ENCODE measurements at places on chromosomes 12 and 14.

- no peak for DNase-seq
Measured at GRCh38 chr12:9646794-9647781, 22.4 kb upstream of the CLEC2D start.

DNA sequence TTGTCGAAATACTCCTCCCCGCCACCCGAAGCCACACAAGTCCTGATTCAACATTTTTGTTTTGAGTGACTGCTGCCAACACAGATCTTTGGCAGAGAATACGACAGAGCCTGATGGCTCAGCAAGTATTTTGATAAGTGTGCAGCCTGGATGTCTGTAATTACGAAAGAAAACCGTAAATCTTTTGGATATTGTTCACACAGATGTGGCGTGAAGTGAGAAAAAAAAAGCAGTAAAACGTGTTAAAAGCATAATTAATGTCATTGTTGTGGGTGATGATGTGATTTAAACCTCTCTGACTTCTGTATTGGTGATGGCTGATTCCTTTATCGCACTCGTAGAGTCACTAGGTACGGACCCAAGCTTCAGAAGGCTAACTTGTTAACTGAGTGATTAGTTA lies 98.7 kb downstream of the PHETA1 start:
- DNase-seq: no peak

DNA sequence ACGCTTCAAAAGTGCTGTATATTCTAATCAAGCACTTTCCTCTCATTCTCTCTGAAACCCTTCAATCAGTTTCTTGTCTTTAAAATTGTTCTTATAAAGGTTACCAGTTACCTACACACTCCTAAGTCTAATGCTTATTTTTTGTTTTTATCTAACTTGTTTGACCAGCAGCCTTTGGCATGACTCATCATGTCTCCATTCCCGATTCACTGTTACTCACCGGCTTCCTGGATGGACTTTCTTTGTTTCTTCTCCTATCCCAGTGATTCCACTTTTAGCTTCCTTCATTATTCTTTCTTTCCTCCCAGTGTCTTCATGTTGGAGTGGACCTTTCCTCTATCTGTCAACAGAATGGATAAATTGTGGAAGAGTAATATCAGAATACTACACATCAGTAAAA lies 368.6 kb upstream of the CCDC196 start:
- DNase-seq: no peak

- DNase-seq: no peak
Measured at GRCh38 chr12:67436230-67436629, 167.1 kb downstream of the CAND1 start.

GRCh38 chr14:83463500-83464098 lies 1929.9 kb upstream of the SEL1L start:
- DNase-seq: no peak

- no peak for DNase-seq
Measured at GRCh38 chr14:69087061-69087461, 65.9 kb downstream of the DCAF5 start.

- DNase-seq: no peak
Measured at GRCh38 chr14:95535226-95536021, 574 bp downstream of the GLRX5 start.

DNA sequence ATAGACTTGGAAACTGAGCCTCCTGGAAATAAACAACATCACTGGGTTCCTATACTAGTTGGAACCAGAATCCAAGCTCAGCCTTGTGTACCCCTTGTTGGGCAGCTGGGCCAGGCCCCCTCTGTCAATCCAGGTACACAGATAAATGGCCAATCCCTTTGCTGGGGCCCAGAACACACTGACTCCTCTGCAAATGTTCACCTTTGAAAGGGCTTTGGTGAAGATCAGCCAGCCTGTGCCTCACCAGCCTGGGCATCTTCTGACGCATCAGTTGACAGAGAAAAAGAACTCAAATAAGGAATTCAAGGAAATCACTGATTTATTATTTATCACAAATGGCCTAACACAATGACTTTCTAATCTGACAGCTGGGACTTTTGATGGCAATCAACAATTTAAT lies 1090.2 kb downstream of the BCL11B start:
- DNase-seq: no peak

DNA sequence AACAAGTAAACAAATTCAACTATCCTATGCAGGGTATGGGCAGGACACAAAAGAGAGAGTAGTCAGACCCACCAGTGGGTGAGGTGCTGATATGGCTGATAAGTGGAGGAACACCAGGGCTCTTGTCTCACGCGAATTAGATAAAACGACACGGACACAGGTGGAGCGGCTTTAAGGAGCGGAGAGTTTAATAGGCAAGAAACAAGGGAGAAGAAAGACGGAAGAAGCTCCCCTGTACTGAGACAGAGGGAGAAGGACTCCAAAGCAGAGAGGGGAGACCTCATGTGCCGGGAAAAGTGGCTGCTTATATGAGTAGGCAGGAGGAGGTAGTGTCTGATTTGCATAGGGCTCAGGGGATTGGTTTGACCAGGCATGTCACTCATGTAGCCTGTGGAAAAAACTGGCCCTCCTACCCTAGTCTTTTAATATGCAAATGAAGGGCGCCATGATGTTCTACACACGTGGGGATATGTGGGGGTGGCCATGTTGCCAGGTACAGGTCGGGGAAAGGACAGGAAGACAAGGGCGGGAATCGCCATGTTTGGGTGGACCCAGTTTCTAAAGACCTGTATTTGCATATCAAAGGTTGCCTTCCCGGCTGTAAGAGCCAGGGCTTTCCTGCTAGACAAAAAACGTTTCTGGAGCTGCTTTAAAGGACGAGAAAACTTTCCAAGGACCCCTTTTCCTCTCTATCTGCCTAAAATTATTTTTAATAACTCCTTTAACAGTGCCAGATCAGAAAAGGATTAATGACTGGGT lies 28.8 kb downstream of the RPGRIP1 start:
- peak; percentile 69 for DNase-seq

- DNase-seq: peak; percentile 74
Measured at GRCh38 chr14:49999146-49999761, 106.4 kb downstream of the ARF6 start.

GRCh38 chr12:95701275-95701674 lies 89.3 kb downstream of the NTN4 start:
- no peak for DNase-seq

DNA sequence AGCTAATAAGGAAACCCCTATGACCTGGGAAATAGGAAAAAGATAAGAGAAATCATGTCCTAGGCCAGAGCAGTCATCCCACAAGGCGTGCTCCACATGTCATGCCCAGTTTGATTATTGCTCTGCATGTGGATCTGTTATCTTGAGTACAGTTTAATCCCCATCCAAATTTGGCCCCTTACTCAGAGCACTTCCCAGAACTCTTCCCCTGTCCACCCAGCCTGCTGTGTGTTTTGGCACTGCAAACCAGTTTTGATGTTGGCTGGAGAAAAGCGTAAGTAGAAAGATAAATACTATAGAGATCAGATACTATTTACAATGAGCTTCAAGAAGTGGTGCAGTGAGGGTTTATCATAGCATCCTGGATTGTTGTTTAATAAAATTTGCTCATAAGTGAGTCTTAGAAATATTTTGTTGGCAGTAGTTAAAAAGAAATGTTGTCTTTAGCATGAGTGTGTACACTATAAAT lies 83.8 kb downstream of the PTPRB start:
- DNase-seq: no peak

DNA sequence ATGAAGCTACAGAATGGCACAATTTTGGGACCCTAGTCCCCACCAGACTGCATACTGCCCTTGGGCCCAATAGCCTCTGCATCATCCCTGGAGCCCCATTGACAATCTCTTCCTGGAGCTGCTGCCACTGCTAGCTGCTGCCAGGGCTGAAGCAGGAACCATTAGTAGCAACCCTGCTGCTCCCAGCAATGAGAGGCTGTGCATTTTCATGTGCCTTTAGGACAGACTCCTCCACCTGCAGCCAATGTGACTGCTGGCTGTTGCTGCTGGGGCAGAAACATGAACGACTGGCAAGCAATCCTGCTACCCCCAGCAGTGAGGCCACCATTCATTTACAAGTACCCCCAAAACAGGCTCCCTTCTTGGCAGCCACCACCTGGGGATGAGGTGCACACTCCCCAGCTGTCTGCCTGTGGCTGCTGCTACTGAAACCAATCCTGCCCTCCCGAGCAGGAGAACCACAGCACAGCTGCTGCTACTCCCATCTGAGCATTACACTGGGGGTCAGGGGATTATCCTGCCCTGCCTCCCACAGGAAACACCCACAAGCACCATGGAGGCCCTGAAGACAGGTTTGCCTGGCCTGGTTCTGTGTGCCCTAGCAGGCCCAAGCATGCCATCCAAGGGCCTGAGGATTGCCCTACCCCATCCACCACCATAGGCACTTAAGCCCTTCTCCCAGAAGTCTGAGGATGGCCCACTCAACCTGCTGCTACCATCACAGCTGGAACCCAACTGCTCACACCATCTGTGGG lies 181.0 kb downstream of the MYRFL start:
- no peak for DNase-seq

DNA sequence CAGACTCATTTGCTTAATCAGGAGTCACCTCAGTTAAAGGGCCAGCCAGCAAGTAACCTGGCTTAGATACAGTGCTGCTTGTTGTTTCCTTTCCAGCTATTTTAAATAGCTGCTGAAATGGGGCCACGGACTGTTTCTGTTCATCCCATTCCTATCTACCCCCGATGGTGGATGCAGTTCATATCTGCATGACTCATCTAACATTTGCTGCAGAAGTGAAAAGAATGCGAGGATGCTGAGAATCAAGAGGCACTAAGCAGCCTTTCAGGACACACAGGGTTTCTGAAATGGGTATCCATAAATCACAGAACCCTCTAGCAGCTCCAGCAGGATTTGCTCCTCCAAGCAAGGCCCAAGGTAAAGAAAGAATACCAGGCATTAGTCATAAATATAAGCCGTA lies 60.2 kb upstream of the RTRAF start:
- DNase-seq: no peak

GRCh38 chr12:92096346-92097136 lies 49.1 kb downstream of the BTG1 start:
- DNase-seq: no peak

GRCh38 chr14:48527832-48528231 lies 852.4 kb upstream of the MDGA2 start:
- DNase-seq: no peak

- no peak for DNase-seq
Measured at GRCh38 chr14:92866901-92867865, 55.8 kb upstream of the CHGA start.

GRCh38 chr12:31853977-31854376 lies 105.2 kb upstream of the RESF1 start:
- no peak for DNase-seq

DNA sequence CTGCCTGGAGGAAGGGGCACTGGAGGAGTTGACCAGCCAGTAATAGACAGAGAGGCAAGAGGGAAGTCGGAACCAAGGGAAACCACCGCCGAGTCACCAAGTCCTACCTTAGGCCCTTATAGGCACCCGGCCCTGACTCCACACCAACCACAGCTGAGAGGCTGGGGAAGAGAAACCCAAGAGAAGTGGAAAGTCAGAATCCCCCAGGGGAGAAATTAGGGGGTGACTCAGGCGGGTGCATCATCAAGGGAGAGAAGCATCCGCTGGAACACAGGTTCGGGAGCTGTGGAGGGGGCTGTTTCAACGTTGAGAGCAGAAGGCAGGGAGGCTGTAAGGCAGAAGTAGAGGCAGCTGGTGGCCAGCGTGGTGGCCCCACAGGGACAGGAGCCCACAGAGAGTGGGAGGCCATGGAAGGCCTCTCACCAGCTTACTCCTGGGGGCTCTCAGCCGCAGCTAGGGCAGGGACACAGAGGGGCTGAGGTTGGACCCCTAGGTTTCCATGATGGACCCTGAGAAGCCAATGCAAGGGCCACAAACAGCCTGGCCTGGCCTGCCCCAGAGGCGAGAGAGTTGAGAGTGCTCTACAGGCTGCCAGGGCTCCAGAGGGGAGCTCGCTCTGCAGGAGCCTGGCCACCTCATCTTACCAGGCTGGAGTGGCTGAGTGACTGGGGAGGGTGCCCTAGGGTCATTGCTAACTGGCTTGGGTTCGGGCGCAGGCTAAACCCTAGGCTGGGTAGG lies 1.4 kb upstream of the TRMT61A start:
- peak; percentile 40 for DNase-seq

GRCh38 chr12:132377147-132377546 lies 47.8 kb upstream of the GALNT9 start:
- DNase-seq: no peak

DNA sequence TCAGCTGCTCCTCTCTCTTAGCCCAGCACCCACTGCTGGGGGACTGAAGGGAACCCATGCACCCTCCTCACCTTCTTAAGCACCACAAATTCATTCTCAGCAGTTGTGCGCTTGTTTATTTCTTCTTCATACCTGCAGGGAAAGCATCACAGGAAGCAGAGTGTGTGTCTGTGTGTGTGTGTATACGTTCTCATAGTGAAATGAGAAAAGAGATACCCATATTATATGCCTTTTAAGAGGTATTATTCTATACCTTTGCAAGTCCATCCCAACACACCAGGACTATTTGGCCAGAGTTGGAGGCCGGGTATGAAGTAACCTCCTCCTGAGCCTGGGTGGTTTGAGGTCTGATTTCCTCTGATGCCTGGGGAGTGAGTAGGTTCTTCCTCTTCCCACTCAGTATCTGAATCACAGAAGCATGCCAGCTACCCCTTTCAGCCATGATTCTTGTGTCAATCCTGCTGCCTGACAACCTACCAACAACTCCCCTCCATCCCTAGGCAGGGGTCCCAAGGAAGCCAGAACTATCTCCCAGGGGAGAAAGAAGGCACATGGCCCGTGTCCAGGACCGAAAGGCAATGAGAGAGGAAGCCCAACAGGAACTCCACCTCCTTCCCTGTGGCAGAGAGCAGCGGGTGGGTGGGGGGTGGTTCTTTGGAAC lies 3.0 kb downstream of the KRT73 start:
- no peak for DNase-seq

- no peak for DNase-seq
Measured at GRCh38 chr12:125515887-125516286, 450.7 kb downstream of the AACS start.

DNA sequence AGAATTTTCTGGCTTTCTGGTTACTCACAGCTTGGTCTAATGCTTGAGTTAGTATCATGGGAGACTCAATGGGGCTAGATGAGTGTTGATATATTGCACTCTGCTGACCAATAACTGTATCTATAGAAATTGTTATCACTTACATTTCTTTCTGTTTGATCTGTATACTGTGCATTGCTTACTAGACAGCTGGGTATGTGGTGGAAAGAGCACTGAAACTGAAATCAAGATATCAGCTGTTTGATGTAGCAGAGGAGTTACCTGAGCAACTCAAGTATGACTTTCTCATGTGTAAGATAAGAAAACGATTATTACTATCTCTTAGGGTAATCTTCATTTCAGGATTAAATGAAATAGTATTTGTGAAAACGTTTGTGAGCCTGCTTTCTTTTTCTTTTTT lies 183.0 kb downstream of the SLC15A5 start:
- no peak for DNase-seq

DNA sequence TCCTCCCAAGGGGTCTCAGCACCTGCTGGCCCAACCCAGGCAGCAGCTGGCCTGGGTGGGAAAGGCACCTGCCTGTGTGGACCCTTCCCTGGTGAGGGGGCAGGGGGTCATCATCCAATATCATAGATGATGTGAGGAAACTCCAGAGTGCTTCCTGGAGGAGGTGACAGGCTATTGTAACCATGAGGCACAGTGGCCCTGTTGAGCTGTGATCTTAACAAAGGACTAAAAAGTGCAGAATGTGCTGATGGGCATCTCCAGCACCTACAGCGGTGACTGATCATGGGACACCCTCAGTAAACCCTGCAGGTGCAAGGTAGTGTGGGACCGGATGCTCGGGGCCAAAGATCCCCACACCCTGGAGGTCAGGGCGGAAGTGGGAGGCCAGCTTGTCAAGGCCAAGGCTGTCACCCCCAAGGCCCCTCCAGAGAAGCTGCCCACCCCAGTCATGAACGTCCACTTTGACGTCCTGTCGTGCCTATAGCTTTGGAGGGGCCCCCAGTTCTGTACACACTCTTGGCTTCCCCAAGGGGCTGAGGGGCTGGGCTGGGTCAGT lies 7.5 kb downstream of the MMP17 start:
- DNase-seq: no peak

All from activated T-cell treated with anti-CD3 and anti-CD28 coated beads for 48 hours (primary cell).